ENCODE measurements at places on chromosomes 7 and 10.

DNA sequence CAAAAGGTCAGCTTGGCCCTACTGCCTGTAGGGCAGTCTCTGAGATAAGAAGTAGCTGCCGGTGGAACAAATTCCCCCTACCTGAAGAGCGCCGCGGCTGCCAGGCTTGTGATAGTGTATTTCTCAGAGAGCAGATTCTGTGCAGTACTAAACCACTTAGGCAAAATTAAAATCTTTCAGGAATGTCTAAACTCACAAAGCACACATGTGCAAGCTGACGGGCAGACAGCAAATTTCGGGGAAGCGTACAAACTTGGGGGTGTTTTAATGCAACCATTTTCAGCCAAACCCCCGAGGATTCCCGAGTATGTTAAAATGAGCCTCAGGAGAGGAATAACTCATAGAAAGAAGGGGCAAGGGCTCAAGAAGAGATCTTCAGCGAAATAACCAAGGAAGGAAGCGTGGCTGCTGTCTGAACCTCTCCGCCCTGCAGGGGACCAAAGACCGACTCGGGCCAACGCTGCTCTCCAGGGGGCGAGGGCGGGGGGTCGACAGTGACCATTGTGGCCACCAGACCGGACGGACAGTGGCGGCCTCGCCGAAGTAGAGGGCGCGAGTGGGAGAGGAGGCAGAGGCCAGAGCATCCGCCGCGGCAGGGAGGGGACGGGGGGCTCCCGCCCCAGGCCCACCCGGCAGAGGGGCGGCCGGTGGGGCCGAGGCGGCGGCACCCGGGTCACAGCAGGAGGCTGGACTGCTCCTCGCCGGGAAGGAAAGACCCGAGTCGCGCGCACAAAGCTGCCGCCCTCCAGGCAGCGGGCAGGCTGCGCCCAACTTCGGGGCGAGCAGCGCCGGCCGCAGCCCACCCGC is 819 bp downstream of the HYCC1 start:
- peak; percentile 20 for DNase-seq

DNA sequence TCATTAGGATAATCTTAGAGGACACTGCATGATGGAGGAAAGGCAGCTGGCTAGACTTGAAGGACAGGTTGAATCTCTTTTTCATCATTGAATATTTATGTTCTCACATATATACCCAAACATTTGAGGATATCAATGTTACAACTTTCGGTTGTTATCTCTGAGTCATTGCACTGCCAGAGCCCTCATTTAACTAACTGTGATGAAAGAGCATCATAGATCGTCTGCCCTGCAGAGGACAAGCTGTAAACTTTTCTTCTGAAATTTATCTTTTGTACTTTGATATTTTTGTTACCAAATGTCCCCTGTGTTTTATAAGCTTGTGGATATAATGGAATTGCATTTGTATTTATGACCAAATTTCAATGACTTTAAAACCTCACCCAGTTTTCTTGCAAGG is 298.7 kb downstream of the PHF14 start:
- no peak for DNase-seq

GRCh38 chr10:60816628-60817397 is 38.5 kb downstream of the CDK1 start:
- DNase-seq, result peak; percentile 77

GRCh38 chr7:13442226-13442625 is 547.2 kb downstream of the ETV1 start:
- DNase-seq, result no peak

GRCh38 chr10:23413629-23414089 is 25.2 kb upstream of the OTUD1 start:
- DNase-seq, result no peak

GRCh38 chr10:52774600-52775106 is 2.1 kb upstream of the MBL2 start:
- no peak for DNase-seq

GRCh38 chr7:29459589-29459988 is 104.0 kb upstream of the PRR15 start:
- no peak for DNase-seq

DNA sequence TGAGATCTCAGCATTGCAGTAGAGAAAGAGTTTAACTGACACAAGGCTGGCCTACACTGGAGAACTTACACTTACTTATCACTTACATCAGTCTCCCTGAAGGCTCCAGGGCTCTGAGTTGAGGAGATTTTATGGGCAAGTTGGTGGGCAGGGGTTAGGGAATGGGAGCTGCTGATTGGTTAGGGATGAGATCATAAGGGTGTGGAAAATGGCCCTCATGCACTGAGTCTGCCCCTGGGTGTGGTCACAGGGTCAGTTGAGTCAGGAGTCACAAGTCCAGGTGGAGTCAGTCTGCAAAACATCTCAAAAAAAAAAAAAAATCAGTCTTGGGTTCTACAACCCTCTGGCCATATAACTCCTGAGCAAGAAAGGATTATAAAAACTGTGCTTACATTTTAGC is 60.5 kb downstream of the PPP1R17 start:
- DNase-seq, result no peak

DNA sequence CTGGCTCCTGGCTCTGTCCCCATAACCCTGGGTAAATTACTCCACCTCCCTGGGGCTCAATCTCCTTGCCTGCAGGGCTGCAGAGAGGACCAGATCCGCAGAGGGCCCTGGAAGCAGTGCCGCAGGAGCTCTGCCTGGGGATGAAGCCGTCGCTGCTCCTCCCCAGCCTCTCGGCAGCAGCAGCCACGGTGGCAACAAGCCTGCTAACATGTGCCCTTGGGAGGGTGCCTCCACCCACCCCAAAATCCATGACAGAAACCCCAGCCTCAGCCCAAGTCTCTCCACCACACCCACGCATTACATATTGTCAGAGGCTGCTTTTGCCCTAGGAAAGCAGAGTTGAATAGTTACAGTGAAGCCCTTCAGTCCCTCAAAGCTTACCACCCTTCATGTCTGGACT is 486.4 kb upstream of the FOXK1 start:
- no peak for DNase-seq

- DNase-seq, result no peak
These were observed 63.2 kb downstream of the SMURF1 start for GRCh38 chr7:99080679-99081078.

DNA sequence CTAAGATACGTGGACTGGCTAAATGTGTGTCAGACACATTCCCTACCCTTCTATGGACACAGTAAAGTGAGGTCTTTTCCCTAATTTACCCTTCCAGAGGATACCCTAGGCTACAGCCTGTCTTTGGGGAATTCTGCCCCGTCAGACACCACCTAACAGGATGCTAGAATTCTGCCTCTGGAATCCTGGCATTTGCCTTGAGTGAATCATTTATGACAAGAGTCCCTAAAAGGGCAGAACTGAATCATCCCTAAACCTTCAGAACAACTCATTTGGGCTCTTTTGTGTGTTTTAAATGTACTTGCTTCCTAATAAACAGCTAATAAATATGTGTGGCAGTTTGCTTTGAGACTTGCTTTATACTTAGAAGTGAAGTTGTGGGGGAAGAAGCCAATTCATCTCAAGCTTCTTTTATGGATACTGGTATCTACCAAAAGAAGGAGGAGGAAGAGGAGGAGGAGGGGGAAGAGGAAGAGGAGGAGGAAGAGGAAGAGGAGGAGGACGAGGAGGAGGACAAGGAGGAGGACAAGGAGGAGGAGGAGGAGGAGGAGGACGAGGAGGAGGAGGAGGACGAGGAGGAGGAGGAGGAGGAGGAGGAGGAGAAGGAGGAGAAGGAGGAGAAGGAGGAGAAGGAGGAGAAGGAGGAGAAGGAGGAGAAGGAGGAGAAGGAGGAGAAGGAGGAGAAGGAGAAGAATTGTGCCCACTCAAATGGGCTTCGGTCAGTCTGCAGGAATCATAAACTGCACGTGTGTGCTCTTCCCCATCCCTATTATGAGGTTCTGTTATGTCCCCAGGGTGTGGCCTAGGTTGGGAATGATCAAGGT is 27.1 kb downstream of the PARP12 start:
- DNase-seq, result no peak

All from iPS-NIHi11 (cell line).